ENCODE measurements at places on chromosomes 2 and 18. TPM values are rescaled to one million over a fixed set of nuclear protein-coding genes. Genes with fewer than 3 reads are reported as not detected.

Gene ASAP2
- 36.9 TPM for total RNA-seq

Gene CPS1
- total RNA-seq = 19.8 TPM

Gene SLC23A3
- 0.43 TPM for total RNA-seq

Gene TTC21B
- 15.7 TPM for total RNA-seq

Gene DAPL1
- 0.24 TPM for total RNA-seq

Gene SERPINB3
- total RNA-seq = 33.7 TPM

Gene ARHGAP28
- total RNA-seq = 0.21 TPM

Gene ANKRD30BL
- under 0.01 TPM for total RNA-seq

Gene DSG1
- 0.72 TPM for total RNA-seq

Gene RPRM
- not detected for total RNA-seq

Gene DCC
- total RNA-seq = under 0.01 TPM

Gene CROCC2
- not detected for total RNA-seq

Gene ANKRD53
- under 0.01 TPM for total RNA-seq

Gene NPPC
- total RNA-seq = not detected

Gene CYS1
- total RNA-seq = 8.4 TPM

Gene NXPH2
- not detected for total RNA-seq

Gene SNTG2
- total RNA-seq = not detected

Gene IL36A
- 3.0 TPM for total RNA-seq

Gene PIEZO2
- total RNA-seq = 0.48 TPM

Gene SUCLG1
- 37.8 TPM for total RNA-seq

Gene EN1
- not detected for total RNA-seq

Gene CCDC68
- 9.2 TPM for total RNA-seq

Gene VWA3B
- not detected for total RNA-seq

Data from tracheal epithelial cell (primary cell).